ENCODE measurements at places on chromosomes 5 and 9.
A peak's percentile ranks its signal among the peaks of the same experiment; 100 is the strongest.

GRCh38 chr5:12861886-12862654 lies 957.8 kb upstream of the CTNND2 start:
- no peak for DNase-seq

- DNase-seq, result no peak
These were observed 277.0 kb downstream of the DIRAS2 start for GRCh38 chr9:90365666-90366065.

DNA sequence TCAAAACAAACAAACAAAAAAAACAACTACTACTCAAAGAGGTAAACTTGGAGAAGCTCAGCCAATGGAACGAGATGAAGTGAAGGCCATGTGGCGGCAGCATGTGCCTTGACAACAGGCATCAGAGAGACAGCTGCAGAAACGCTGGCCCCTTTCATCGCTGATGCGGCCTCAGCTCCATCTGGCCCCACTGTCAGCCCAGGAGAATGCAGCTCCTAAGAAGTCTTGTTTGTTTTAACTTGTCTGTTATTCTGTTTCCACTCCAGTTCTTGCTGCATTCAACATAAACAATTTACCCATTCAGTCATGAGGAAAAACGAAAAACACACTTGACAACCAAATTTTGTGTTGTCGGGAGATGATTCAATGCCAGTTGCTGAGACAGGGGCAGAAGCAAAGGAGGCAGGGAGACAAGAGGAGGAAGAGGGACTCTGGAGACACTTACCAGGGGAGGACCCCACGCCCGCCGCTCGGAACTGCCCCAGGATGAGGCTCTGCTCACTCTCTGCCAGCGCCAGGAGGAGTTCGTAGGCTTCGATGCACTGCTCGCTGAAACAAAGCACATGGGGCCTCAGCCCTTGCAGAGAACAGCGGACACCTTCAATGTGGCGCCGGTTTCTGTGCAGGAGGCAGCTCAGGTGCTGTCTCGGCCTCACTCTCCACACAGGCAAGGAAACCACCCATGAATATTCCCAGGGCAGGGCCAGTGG lies 91.2 kb downstream of the DCP2 start:
- no peak for DNase-seq

- no peak for DNase-seq
These were observed 96.9 kb upstream of the FSTL4 start for GRCh38 chr5:133709209-133709725.

DNA sequence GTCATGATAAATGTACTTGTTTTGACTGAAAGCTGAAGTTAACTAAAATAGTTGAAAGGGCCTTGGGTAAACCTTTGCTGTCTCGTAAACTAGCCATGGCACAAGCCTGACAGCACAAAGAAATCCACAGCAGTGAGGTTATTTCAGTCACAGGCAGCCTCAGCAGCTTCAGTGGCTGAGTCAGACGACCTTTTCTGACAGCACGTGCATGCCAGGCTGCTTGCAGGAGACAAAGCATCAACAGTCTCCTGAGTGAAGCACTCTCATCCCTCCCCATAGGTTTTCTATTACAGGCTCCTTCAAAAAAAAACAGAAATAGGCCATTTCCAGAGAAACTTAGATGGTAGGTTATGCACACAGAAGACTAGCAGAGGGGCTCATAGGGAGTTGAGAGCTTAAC lies 34.6 kb downstream of the OXCT1 start:
- peak; percentile 63 for DNase-seq

GRCh38 chr5:38373743-38374142 lies 115.4 kb downstream of the EGFLAM start:
- DNase-seq, result no peak

DNA sequence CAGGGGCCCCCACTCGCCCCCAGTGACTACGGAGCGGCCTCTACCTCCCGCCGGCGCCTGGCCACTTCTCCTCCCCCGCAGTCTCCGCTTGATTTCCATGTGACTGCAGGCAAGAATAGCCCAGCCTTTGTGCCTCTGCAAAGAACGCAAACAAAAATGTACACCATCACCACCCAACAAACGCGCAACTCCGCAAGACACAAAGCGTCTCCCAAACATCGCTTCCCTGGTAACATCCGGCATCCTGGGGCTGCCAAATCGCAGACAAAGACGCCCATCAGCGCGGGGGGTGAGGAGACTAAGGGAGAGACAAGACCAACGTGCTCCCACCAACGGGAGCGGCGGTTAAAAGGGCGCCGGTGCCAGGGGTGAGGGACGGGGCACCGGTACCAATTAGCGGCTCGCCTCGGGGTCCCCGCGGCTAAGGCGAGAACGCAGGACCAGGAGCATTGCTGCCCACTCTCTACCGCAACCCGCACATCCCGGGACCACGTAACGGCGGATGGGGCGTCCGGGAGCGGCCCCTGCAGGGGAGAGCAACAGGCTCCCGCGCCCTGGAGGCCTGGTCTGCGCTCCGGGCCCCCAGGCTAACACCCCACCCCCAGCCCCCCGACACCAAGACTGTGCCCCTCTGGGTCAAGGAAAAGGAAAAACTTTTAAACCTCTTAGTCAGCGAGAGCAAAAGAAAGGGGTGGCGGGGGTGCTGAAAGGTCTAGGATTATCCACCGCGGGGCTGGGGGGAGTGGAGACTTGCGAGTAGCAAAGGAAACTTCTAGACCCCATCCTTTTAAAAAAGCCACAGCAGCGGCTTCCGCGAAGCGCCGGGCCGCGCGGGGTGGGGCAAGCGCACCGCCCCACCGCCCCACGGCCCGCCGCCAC lies 885 bp downstream of the MPDZ start:
- peak; percentile 42 for DNase-seq

- no peak for DNase-seq
These were observed 18.9 kb upstream of the PDCD6 start for GRCh38 chr5:252546-252945.

DNA sequence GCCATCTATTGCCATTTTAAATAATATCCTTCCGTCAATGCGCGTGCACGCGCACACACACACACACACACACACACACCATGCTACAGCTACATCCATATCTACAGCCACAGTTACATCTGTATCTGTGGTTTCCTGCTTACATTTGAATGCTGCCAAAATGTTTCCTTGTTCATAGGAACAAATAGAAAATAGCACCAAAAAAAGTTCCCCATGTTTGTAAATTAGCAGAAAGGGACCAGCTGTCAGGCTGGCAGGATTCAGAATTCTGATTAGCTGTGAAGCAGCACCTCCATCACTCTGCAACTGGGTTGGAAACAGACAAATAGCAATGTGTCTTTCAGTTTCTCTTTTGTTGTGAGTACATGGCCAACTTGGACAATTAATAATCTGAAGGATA lies 601.5 kb downstream of the IRX1 start:
- no peak for DNase-seq

- DNase-seq, result no peak
These were observed 158.9 kb upstream of the FREM1 start for GRCh38 chr9:15069106-15069505.

DNA sequence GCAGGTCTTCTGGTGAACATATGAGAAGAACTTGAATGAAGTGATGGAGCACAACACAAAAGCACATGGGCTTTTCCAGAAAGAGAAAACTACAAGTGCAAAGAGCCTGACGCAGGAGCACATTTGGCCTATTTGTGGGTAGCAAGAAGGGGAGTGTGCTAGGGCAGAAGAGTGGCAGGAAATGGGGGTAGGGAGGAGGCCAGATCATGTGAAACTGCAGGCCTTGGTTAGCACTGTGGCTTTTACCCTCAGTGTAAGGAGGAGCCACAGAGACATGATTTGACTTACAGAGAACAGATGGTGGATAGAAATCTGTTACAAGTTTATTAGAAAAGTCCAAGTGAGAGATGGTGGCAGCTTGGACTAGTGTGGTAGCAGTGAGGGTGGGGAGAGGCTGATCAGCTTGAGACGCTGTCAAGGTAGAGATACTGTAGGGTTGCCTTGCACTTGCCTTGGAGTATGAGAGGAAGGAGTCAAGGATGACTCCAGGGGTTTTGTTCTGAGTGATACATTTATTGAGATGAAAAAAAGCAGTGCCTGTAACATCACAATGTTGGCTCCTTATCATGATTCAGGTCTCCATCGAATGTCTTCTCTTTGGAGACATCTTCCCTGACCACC lies 126.7 kb downstream of the PPP2R2B start:
- DNase-seq, result no peak

Measured in GM04503 (cell line).